ENCODE measurements at places on chromosomes 2 and 18.

DNA sequence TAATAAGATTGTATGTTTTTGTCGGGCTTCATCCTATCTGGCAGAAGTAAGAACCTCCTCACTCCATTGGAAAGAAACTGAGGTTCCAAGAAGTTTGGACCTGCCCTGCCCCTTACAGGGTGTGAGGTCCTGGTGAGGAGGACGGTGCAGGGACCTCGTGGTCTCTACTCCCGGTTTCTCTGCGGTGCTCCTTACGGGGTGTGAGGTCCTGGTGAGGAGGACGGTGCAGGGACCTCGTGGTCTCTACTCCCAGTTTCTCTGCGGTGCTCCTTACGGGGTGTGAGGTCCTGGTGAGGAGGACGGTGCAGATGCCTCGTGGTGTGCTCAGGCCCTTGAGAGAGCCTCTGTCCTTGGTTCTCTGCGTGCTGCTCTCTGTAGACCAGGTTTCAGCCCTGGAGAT is 5.2 kb downstream of the CTDP1 start:
- no peak for DNase-seq

DNA sequence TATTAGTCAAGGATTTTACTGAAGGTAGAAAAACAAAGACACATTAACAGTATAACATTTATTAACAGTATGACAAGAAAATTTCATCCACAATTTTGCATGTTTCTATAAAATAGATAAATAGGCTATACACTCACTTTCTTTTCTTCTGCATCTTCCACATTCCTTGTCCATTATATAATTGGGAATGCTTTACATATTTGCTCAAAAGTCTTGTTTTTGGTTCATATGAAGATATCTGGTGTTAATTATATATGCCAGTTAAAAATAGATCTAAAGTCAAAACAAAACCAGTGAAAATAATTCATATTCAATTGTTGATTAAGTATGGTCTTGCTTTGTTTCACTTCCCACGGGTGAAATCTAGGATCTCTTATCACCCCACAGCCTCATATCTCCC is 53.4 kb downstream of the SERPINB7 start:
- no peak for DNase-seq

DNA sequence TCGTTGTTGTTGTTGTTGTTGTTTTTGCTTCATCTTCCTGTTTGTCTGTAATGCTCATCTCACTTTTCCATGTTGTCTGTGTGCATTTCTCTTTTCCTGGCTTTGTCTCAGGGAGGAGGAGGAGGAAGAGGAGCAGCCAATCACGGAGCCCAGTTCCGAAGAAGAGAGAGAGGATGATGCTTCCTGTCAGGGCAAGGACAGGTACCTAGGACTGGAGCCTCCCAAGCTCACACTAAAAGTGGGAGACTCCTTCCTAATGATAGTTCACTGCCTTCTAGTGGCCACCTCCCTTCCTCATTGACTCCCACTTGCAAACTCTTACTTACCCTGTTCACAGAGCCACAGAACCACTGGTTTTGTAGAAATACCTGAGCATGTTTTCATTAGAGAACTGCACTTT is 179.6 kb downstream of the TPGS2 start:
- DNase-seq = no peak

DNA sequence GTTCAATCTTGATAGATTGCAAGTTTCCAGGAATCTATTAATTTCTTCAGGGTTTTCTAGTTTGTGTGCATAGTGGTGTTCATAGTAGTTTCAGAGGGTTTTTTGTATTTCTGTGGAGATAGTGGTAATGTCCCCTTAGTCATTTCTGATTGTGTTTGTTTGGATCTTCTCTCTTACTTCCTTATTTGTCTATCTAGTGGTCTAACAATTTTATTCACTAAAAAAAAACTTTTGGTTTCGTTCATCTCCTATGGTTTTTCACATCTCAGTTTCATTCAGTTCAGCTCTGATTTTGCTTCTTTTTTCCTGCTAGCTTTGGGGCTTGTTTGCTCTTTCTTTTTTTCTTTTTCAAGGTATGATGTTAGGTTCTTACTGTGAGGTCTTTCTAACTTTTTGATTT is 94.5 kb downstream of the SNTG2 start:
- DNase-seq = no peak

- DNase-seq = no peak
Measured at GRCh38 chr18:79452190-79452990, 56.7 kb downstream of the NFATC1 start.

DNA sequence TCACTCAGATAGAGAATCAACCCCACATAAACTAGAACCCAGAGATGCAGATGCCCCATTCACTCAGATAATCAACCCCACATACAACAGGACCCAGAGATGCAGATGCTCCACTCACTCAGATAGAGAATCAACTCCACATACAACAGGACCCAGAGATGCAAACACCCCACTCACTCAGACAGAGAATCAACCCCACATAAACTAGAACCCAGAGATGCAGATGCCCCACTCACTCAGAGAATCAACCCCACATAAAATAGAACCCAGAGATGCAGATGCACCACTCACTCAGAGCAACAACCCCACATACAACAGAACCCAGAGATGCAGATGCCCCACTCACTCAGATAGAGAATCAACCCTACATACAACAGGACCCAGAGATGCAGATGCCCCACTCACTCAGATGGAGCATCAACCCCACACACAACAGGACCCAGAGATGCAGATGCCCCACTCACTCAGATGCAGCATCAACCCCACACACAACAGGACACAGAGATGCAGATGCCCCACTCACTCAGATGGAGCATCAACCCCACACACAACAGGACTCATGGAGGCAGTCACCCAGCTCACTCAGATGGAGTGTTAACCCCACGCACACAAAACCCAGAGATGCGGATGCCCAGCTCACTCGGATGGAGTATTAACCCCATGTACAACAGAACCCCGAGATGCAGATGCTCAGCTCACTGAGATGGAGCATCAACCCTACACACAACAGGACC is 11.7 kb downstream of the TMEM18 start:
- no peak for DNase-seq

DNA sequence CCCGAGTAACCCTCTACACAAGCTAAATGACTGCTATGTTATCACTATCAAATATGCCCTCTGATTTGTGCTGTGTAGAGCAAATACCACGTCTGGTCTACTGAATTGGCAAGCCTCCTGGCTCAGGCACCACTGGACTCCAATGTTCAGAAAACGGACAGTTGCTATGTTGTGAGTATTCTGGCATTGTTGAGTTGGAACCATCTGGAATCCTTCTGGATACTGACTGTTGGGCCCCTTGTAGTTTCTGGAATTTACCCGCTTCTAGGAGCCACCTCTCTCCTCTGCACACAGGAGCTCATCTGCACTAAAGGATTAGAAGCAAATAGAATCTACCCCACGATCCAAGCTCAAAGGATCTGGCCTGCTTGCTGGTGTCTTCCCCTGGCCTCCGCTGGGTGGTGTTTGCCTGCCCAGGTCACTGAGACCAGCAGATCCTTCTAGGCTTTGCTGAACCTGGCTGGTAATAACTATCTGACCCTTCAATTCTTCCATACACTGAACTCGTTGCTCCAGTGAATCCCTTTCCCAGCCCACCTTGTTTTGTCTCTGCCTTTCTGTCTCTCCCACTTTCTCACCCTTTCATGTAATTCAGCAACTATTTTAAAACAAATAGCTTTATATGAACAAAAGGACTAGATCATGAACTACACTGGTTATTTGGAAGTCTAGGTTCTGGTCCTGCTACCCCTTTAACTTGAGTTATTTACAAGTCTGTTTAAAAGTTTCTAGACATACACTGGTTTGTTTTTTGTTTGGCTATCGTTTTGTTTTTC is 2.1 kb upstream of the HAAO start:
- no peak for DNase-seq

DNA sequence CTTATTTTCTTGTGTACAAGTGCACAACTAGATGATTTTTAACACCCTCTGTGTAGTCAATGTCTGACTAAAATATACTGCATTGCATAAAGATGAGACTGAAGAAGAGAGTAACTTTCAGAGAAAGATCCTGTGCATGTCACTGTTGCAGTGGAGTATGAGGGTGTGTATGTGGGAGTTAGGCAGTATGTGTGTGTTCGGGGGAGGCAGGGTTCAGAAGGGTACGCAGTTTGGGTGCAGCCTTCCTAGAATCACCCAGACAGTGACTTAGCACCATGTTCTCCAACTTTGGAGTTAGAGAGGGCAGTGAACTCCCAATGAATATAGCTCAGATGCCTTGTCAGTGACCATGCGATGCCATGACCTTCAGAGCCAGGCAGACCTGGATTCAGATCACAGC is 84.6 kb downstream of the LRATD1 start:
- no peak for DNase-seq

GRCh38 chr2:101533561-101534148 is 58.7 kb upstream of the RFX8 start:
- DNase-seq = no peak
